Activated CD4-positive, alpha-beta T cell treated with anti-CD3 and anti-CD28 coated beads, Interleukin-2, amount 10 ng/mL, durations not matched to agents 24 days and 14 days (primary cell): ENCODE measurements at places on chromosomes 11 and 22.
A peak's percentile ranks its signal among the peaks of the same experiment; 100 is the strongest.

GRCh38 chr11:115291325-115291724 is 212.9 kb downstream of the CADM1 start:
- DNase-seq = no peak

- no peak for DNase-seq
Observed at GRCh38 chr22:49963647-49964026, 3.1 kb downstream of the PIM3 start.

DNA sequence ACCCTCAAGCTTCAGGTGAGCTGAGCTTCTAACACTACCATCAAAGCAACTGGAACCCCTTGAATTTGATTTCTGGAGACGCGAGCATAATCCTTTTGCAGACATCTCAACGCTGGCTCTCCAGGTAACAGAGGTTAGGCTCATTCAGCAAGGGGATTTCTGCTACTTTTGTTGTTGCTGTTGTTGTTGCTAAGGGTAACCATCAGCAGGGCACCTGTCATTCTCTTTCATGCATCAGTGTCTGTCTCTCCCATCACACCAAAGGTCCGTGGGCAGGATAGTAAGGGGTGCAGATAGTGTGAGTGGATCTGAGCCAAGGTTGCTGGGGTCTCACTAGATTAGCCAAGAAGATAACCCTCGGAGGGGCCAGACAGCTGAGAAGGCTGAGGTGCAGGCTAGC is 90.3 kb downstream of the TP53I11 start:
- no peak for DNase-seq

GRCh38 chr11:133692126-133692934 is 153.0 kb downstream of the SPATA19 start:
- DNase-seq = no peak

DNA sequence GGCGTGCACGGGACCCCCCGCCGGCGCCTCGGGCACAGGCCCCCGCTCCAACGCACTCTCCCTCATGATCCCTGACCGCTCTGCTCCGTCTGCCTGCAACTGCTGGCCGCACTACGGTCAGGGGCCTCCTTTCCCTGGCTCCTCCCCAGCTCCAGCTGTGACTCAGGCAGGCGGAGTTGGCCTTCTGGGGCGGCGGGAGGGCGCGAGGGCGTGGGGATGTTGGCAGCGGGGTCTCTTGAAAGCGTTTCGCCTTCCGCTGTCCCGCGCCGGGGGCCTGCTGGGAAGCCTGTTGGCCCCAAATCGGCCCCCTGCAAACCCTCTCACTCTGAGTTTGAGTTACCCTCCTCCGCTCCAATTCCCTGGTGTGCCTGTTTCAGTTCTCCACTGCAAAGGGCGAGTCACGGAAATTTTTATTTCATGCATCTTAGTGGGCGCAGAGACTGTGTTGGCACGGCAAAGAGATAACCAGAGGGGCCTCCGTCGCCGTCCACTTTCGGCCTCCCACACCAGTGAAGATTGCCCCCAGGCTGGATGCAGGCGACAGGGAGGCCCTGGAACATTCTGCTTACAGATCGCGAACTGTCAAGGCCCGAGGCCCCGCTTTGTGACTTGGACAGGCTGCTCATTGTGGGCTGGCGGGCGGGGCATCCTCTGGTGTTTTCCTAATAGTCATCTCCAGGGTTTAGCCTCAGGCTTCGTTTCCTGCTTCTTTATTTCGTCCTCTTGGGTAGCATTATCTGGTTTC is at the start of gene CAVIN3:
CAVIN3 (minus strand) TSS at position 91 of the 745 bp plus-strand sequence; CDS start at position 66, 25 bp downstream.
- peak; percentile 91 for DNase-seq

DNA sequence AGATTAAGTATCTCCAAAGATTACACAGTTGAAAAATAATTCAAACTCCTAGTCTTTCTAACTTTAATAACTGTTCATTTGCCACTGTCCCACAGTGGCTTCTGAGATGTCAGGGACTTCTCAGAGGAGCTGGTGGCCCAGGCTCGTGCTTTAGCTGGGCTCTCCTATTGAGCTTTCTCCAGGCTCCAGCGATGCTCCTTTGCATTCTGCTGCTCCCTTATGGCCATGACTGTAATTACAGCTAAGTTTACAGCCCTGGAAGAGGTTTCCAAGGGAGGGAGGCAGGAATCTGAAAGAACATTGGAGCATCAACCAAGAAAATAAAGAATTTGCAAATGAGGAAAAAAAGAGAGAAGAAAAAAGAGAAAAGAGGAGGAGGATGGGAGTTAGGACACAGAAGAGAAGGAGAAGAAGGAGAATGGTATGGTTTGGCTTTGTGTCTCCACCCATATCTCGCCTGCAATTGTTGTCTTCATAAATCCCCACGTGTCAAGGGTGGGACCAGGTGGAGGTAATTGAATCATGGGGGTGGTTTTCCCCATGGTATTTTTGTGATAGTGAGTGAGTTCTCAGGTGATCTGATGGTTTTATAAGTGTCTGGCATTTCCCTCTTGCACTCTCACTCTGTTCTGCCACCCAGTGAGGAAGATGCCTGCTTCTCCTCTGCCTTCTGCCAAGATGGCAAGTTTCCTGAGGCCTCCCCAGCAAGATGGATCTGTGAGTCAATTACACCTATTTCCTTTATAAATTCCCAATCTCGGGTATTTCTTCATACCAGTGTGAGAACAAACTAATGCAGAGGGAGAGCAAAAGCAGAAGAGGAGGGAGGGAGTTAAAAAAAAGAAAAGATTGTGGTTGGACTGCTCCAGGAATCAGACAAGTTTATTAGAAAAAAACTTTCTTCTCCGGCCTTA is 857.0 kb downstream of the KCNA4 start:
- DNase-seq = no peak
